ENCODE measurements at places on chromosomes 11 and 22.

GRCh38 chr11:82049199-82049598, 684.5 kb downstream of the FAM181B start:
- DNase-seq: no peak

GRCh38 chr11:2557381-2557780, 112.6 kb downstream of the KCNQ1 start:
- no peak for DNase-seq

GRCh38 chr22:40224702-40225101, 47.0 kb downstream of the TNRC6B start:
- peak; percentile 67 for DNase-seq

- no peak for DNase-seq
Observed at GRCh38 chr11:133041181-133041580, 491.1 kb downstream of the OPCML start.

DNA sequence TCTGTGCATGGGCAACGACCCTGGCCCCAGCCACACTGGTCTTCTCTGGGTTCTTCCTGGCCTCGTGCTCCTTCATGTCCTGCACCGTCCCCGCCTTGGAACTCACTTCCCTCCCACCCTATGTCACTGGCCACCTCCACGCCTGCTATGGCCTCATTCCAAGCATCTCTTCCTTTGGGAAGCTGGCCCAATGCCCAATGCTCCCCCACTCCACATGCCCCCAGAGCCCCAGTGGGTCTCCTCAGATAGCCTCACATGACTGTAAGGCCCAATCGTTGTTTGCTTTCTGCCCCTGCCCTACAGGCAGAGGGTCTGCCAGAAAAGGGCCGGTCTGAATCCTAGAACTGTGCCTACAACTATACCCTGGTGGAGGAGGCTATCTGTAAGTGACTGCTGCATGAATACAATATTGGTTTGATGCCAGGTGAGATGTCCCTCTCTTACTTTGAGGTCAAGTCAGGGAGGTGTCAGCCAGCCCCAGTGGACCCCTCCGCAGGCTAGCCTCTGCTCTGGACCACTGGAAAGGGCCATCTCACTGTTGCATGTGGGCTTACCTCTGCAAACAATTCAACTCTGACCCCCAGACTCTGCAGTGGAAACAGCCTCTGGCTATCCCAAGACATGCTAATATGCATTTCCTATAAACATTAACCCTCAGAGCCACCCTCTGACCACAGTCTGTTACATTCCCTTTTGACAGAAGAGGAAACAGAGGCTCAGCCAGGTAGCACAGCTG, 2.1 kb upstream of the GNAZ start:
- DNase-seq: peak; percentile 6

DNA sequence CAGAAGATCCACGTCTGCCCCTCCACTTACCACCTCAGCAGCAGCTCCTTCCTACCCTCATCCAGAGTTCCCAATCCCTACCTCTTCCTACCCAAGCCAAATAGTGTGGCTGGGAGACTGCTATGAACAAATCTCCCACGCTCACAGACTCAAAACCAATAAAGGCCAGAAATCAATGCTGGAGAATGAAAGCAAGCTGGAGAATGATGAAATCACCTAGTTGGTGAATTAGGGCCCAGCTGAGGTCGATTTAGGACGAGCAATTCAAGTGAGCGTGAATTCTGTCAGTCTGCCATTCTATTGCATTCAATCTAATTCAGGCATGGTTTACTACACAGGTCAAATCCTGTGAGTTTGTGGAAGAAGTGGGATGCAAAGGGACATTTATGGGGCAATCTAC, 22.5 kb downstream of the COMMD9 start:
- no peak for DNase-seq

DNA sequence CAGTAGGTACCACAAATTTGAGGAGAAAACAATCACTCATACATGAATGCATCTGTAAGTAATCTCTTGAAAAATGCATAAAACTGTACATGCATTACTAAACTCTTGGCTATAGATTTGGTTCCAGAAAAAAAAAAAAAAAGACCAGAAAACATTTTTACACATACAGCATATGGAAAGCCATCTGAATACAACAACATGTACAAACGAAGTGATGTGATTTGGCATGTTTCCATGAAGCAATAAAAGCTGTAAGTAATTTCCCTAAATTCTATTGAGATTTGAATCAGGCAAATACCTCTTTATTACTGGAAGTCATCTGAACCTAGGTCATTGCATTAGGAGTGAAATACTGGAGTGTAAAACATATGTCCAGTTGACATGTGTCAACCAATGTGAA, 31.9 kb upstream of the ZC3H12C start:
- no peak for DNase-seq

- no peak for DNase-seq
Observed at GRCh38 chr11:108703916-108704315, 39.0 kb downstream of the DDX10 start.

DNA sequence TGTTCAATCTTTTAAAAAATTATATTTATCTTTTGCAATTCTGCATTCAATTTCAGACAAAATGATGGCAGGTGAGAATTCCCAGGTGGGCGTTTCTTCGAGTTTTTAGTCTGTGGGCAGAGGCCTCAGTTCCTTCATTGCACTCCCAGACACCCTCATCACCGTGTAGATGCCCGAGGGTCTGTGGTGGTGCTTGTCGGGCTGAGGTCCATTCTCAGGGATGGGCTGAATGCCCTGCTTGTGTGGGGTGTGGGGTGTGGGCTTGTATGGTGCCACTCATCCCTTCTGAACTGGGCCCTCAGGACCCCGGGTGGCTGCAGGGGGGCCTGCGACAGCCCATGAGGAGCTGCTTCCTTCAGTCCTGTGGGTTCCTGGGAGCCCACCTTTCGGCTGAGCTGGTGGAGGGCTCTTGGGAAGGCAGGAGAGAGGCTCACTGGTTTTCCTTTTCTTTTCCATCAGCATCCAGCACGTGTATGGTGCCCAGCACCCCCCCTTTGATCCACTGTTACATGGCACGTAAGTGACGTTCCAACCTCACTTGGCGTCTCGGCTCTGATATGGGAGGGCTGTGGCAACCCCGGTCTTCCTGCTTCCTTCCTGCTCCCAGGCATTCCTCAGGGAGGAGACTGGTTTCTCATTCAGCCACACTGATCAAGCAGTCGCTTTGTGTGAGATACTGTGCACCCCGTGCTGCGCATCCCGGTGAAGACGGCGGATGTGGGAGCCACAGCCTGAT, 29.8 kb downstream of the TBC1D22A start:
- DNase-seq: no peak

DNA sequence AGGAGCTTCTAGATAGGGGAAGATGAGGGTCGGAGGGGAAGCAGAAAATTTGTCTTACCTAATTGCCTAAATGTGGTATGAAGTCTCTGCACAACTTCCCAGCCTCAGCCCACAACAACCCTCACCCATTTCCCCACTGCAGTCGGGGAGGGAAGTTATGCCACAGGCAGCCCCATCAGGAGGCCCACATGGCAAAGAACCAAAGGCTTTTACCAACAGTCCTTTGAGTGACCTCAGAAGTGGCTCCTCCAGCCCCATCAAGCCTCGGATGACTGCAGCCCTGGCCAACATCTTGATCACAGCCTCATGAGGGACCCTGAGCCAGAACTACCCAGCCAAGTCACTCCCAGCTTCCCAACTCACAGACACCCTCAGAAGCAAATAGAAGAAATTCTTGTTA, 54.8 kb downstream of the CHST1 start:
- DNase-seq: no peak

DNA sequence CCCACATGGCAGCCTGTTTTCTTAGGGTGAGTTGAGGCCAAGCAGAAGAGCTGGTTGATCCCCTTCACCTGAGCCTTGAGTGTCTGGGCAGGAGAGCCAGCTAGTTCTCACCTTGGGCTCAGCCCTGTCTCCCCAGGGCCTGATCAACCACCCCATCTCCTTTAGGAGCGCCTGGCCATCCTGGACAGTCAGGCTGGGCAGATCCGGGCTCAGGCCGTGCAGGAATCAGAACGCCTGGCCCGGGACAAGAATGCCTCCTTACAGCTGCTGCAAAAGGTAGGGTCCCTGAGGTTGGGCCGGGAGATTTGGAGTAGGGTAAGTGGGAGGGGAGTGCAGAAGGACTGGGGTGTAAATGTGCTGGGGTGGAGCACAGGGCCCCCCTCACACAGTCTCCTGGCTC, 31.3 kb downstream of the PHLDB1 start:
- DNase-seq: no peak

GRCh38 chr11:86408845-86409244, 34.2 kb downstream of the CCDC81 start:
- no peak for DNase-seq

- peak; percentile 69 for DNase-seq
Observed at GRCh38 chr11:65857500-65857852, 504 bp downstream of the CFL1 start.

DNA sequence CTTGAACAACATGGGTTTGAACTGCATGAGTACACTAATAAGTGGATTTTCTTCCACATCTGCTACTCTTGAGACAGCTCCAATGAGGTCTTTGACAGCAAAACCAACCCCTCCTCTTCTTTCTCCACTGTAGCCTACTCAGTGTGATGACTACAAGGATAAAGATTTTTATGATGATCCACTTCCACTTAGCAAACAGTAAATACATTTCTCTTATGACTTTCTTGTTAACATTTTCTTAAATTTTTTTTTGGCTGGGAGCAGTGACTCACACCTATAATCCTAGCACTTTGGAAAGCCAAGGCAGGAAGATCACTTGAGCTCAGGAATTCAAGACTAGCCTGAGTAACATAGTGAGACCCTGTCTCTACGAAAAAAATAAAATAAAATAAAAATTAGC, 9.9 kb upstream of the EIF4G2 start:
- no peak for DNase-seq

DNA sequence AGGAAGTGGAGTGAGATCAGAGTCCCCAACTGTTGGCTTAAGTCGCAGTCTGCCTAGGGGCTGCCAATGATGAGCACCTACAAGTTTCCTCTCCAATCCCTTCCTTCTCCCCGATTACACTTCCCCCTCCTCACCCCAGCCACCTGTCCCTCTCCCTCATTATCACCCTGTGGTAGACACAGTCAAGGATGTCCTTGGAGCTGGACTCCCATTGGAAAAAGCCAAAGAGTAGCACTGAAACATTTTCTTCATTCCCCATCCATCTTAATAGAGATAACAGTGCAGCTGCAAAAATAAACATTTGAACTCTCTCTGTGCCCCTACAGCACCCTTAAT, 146.2 kb downstream of the DBX1 start:
- no peak for DNase-seq

DNA sequence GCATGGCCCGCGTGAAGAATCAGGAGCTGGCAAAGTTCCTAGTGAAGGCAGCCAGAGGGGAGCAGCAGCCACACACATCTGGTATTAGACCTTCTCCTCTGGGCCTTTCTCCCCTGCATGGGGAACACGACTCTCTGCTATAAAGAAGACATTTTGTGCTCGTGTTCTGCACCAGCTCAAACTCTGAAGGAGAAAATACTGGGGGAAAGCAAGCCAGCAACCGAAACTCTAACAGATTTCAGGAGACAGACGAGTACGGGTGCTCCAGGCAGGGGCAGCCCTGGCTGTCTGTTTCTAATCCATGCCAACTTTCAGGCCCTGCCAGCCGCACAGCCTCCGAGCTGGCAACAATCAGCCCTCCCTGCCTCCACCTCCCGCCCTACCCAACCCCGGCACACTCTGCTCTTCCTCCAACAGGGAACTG, 296.3 kb downstream of the BRD1 start:
- no peak for DNase-seq

- no peak for DNase-seq
Observed at GRCh38 chr11:698493-699115, 3.0 kb downstream of the TMEM80 start.

DNA sequence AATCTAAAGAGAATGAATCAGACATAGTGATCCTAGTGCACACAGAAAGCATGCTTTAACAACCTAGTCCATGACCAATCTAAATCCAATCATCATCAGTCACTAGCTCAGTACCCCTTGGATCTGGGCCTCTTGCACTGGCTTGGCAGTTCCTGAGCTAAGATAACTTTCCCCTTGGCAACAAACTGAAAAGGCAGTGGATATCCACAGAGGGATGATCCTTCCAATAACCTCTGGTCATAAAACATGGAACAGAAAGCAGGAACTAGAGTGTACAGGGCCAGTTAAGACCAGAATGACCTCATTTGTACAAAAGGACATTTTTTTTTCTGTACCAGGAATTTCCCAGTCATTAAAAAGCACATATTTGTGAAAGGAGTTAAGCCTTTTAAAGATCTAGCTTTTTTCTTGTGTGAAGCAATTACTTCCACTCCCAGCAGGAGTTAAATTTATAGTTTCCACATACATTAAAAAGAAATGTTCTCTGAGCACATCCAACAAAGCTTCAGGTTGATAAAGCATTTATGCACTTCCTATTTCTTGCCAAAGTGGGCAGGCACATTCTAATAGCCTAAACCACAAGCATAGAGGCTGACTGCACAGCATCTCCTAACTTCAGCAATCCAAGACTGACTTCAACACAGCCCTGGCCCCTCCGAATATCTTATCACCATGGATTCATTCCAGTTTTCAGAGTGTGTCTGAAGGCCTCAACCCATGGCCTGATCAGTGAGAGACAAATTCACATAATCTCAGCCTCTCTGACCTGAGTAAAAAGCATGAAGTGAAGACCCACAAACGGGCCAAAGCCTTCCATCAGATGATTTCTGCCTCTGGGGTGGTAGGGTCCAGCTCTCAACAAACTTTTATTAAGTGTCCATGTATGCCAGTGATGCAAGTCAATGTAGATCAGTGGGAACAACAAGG, 29.9 kb downstream of the GUCY1A2 start:
- DNase-seq: no peak

DNA sequence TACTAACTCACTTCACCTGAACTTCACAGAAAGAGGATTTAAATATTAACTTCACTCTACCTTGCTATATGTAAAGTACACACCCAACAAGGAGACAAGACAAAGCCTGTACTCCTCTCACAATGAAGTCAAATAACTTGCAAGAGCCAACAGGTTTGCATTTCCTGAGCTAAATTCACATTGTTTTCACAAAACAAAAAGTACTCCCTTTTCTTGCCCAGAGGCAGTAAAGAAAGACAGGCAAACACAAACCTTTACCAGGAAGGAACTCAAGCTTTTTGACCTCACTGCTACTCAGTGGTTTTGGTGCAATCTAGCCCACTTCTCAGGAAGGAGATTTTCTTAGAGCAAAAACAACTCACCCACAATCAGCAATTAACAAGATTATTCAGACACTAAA, 15.7 kb downstream of the USP28 start:
- DNase-seq: no peak

DNA sequence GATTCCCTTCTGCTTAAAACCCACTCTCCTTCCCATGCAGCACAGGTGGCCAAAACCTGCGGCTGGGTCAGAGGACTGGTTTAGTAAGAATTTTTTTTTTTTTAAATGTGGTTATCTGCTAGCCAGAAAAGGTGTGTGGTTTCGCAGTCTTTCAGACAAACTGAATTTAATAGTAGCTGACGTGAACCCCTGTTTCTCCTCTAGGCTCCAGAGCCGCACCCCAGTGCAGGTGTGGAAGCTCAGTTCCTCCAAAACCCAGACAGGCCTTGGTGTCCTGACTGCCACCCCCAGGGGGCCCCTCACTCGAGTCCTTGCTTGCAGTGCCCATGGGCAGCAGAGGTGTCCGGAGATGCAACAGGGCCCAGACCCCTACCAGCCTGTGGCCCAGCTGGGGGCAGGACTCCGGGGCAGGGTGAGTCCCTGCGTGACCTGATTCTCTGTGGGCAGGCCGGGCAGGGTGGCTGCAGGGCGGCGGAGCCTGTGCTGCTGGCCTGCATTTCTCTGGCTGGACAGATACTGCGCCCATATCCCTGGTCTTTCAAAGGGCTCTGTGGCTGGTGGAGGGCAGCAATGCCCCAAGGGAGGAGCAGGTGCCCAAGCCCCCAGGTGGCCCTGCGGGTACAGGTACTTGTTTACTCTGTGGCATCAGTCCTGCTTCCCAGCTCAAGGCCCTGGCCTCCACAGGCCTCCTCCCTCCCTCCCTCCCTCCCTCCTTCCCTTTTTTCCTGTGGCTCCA, 15.2 kb downstream of the KCNQ1 start:
- DNase-seq: no peak

All from activated naive CD4-positive, alpha-beta T cell treated with anti-CD3 and anti-CD28 coated beads, Interleukin-2, amount 50 U/mL, for 16 hours (primary cell).